ENCODE measurements at places on chromosomes 7 and 10.

DNA sequence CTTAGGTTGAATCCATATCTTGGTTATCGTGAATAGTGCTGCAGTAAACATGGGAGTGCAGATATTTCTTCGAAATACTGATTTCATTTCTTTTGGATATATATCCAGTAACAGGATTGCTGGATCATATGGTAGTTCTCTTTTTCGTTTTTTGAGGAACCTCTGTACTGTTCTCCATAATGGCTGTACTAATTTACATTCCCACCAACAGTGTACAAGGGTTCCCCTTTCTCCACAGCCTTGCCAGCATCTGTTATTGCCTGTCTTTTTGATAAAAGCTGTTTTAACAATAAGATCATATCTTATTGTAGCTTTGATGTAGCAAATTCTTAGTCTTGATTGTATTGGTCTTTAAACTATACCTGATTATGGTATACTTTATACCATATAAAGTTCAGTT lies 45.3 kb downstream of the ZNRF2 start:
- DNase-seq, result no peak

- no peak for DNase-seq
These were observed 16.0 kb downstream of the KAT6B start for GRCh38 chr10:74842301-74842954.

GRCh38 chr10:7333961-7334641 lies 76.7 kb downstream of the SFMBT2 start:
- no peak for DNase-seq

- no peak for DNase-seq
These were observed 428.4 kb upstream of the IGFBP3 start for GRCh38 chr7:46349490-46349889.

DNA sequence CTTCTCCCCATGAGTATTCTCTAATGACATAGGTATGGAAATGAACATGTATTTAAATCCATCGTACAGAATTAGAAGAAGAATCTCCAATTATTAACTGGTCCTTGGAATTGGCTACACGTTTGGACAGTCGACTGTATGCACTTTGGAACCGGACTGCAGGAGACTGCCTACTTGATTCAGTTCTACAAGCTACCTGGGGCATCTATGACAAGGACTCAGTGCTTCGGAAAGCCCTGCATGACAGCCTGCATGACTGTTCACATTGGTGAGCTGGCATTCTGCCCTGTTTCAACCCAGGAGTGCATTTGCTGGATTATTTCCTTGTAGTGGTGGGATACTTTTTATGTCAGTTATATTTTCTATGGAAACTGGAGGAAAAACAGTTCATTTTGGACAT lies 32.2 kb downstream of the ZRANB1 start:
- no peak for DNase-seq

DNA sequence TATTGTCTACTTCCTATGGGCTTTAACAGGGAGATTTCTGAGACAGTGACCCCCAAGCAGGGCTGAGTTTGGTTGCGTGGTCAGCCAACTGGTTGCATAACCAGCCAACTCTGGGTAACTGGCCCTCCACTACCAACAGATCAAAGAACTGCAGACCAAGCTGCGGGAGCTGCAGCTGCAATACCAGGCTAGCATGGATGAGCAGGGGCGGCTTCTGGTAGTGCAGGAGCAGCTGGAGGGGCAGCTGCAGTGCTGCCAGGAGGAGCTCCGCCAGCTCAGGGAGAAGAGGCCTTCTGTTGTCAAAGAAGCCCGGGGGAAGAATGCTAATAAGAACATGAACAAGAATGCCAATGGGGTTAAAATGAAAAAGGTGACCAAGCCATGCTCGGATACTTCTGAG lies 15.7 kb upstream of the FLNC start:
- DNase-seq, result no peak

GRCh38 chr7:130276796-130277762 lies 10.4 kb downstream of the CPA2 start:
- DNase-seq, result no peak

DNA sequence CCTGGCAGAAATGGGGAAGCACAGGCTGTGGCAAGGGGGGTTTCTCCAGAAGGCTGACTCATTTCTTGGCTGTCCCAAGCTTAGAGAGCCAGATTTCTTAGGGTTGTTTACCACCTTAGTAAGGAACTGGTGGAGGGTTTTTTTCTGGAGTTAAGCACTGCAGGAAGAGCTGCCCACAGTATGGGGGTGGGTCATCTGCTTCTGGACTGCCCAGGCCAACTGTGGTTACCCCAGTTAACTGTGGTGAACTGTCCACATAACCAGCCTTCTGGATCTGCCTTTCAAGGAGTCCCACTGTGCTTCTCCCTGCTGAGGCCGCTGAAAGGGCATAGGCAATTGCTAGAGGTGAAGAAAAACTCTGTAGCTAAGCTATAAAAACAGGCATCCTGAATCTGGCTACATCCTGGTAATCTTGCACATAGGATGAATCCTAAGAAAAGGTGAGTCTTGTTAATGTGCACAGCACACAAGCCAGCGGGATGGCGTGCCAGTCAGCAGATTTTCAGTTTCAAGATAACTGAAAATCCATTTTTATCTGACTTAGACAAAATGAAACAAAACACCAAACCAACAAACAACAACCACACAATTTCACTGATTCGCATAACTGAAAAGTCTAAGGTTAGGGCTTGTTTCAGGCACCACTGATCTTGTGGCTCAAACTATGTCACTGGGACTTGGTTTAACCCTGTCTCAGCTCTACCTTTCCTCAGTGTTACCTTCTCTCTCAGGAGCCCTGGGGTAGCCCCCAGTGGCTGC lies 21.6 kb upstream of the TSPAN33 start:
- no peak for DNase-seq

- no peak for DNase-seq
These were observed 230.9 kb downstream of the CREB5 start for GRCh38 chr7:28643188-28643569.

DNA sequence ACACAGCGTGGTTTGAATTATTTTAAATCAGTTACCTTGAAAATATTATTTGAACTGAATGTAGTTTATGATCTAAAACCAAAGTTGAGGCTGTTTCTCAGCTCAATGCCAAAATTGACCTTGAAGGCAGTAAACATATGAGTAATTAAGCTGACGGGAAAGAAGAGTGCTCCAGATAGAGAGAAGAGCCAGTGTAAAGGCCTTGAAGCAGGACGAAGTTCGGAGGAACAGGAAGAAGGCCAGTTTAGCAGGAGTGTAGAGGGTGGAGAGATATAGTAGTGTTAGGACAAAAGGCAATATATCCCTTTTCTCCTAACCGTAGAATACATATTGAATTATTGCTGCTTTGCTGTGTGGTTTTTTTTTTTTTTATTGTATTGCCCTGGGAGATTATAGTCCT lies 63.2 kb downstream of the CYP51A1 start:
- no peak for DNase-seq

DNA sequence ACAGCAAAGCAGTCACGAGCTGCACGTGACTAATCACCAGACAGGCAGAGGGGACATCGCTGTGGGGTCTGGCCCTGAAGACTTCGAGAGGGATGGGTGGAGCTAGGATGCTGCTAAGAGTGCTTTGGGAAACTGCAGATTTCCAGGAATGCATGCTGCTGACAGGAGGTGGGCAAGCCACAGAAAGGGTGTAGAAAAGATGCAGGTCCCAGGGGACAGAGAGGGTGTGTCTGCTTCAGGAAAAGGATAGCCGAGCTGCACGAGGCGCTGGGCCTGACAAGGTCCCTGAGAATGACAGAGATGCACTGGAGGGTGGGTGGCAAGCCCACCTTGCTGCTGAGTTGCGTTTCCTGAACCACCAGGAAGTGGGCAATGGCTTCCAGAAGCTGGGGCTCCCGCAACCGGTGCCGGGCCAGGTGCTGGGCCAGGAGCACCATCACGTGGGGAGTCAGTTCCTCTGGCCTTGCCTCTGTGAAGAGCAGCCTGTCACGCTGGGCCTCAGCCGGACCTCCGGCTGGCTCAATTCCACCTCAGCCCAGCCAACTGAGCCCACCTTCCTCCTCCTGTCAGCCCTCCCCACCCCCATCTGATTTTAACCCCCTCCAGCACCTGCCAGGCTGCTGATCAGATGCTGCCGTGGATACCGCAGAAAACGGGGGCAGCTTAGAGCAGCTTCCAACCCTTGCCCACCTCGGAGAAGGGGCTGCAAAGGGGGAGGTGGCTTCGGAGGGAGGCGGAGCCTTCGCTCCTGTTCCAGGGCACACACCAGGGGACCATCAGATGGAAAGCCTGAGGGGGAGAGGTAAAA lies 2.2 kb downstream of the FASTK start:
- DNase-seq, result no peak

DNA sequence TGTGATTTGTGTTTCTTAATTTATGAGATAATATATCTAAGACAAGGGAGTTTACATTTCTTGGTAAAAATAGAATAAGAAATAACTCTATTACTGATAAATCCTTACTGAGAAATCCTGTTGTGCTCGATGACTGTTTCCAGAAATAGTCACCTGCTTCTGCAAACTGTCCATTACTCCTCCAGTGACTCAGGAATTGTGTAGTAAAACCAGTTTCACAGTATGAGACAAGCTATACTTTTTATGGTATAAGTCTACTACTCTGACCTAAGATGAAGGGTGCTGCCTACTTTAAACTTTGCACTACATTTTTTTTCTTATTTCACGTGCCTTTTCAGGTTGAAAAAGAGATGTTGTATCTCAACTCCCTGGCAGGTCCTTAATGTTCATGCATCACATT lies 6.8 kb upstream of the ANKRD22 start:
- DNase-seq, result no peak

- DNase-seq, result peak; percentile 82
These were observed 15.8 kb upstream of the ADAMTS14 start for GRCh38 chr10:70656489-70656888.

- no peak for DNase-seq
These were observed 112.9 kb upstream of the ZNF746 start for GRCh38 chr7:149610441-149611011.

- no peak for DNase-seq
These were observed 172.3 kb downstream of the NRP1 start for GRCh38 chr10:33162248-33162575.

DNA sequence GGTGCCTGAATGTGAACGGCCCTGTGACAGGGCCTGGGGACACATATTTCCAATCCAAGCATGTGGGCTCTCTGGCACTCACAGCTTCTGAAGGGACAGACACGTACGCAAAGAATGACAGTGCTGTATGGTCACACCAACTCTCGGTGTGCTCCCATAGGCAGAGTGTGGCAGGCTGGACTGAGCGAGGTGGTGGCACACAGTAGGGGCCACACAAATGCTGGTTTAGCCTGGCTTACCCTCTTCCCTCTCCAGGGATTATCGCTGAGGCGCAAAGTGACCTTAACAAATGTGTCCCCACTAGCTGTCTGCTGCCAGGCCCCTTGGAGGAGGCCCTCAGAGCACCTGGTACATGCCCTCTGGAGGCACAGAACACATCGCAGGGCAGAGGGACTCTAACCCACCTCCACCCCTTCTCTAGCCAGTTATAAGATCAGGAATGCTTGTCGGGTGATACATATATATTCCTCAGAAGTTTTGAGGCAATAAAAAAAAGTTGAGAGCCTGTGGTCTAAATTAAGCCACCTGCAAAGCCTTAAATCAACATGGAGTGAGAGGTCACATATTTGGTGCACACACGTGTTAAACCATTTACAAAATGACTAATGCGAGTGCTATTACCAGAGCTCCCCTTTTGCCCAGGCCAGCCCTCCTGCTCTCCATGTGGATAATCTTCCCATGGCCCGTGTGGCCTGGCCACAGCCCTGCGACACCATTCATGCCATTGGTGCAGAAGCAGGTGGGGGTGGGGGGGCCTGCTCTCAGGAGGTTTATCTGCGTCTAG lies 262.8 kb upstream of the GRB10 start:
- DNase-seq, result no peak

DNA sequence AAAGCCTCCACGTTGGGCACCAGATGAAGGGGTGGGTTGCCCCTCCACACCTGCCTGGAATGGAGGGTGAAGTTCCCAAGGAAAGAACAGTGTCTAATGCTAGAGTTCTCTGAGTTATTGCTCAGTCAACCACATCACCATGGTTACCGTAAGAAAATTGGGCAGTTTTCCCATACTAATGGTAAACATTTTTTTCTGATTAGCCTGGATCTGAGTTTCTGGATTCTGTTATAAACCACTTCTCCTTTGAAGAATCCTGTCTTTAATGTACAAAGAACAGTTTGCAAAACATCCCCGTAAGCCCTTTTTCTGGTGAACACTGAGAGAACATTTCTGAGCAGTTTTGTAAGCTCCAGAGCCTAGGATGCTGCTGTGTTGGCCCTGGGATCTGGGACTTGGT lies 45.5 kb downstream of the ABCC2 start:
- DNase-seq, result peak; percentile 78

- peak; percentile 20 for DNase-seq
These were observed 79.0 kb upstream of the ODAD2 start for GRCh38 chr10:28077889-28078288.

DNA sequence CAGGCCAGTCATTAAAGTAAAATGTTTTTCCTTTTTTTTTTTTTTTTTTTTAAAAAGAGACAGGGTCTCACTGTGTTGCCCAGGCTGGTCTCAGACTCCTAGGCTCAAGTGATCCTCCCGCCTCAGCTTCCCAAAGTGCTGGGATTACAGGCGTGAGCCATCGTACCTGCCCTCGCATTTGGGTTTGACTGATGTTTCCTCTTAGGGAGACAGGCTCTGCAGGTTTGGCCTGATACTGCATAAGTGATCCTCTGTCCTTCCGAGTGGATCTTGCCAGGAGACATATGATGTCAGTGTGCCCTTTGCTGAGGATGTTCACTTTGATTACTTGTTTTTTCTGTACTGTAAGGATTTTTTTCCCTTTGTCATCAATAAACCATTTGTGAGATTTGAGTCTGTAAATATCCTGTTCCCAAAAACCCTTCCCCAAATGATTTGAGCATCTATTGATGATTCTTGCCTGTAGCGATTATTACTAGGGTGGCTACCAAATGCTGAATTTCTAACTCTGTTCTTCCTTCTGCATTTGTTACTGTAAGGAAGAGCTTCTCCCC lies 19.7 kb downstream of the LIMK1 start:
- DNase-seq, result no peak

- no peak for DNase-seq
These were observed 328.2 kb downstream of the DNAJB6 start for GRCh38 chr7:157664871-157665633.

DNA sequence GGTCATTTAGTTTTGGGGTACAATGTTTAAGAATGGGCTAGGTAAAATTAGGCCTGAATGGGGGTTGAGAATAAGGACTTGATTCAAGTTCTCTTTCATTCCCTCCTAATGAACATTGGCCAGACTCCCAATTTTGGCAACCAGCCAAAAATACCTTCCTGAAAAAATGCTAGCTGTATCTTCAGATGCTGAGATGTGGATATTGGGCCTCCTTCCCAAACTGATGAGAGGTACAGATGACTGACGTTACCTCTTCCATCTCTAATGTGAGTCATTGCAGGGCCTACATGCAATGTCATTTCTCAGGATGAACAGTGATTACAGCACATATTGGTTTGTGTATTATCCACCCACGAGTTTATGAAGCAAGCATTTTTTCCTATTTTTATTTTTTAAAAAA lies 151.6 kb downstream of the SND1 start:
- no peak for DNase-seq

All from fibroblast of gingiva (primary cell).